ENCODE measurements at places on chromosomes 4 and X.

DNA sequence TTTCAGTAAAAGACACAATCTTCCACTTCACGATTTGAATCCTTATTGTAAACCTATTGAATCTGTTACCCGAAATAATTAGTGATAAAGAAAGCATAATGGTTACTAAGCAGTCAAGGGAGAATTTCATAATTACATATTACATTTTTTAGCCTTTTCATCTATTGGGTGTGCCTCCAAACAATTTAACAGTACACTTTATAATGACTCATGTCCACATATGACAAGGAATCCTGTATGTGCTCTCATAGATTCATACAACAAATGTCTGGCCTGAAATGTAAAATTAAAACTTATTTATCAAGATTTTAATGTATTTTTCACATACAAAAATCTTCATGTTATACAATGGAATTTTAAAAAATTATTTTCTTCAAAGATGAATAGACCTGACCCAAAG, 39.4 kb downstream of the PPP3CA start:
- DNase-seq: no peak

DNA sequence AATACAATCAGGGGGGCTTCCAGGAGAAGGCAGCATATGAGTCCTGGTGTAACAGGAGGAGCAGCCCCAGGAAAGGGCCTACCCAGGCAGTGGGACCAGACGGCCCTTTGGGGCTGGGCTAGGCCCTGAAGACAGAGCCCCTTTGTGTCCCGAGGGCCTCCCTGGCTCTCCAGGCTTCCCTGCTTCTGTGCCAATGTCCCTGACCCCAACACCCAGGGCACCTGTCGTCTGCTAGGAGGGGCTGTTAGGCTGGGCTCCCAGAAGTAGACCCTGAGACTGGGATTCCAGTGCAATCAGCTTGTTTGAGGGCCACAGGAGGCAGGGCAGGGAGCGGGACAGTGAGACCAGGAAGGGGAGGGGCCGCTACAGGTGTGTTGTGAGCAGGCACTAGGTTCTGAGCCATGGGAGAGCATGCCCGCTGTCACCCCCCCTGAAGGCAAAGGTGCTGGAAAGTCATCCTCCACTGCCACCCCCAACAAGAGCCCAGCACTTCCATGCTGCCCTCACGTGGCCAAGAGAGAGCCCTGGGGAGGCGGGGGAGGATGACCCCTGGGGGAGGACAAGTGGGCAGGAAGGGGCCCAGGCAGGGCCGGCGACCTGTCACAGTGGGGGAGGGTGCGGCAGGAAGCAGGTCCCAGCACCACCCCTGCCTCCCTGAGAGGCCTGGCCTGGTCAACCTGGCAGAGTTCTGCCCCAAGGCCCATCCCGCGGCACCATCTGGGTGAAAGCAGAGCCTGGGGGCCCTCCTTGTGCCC, 64.8 kb downstream of the ADRA2C start:
- DNase-seq: no peak

DNA sequence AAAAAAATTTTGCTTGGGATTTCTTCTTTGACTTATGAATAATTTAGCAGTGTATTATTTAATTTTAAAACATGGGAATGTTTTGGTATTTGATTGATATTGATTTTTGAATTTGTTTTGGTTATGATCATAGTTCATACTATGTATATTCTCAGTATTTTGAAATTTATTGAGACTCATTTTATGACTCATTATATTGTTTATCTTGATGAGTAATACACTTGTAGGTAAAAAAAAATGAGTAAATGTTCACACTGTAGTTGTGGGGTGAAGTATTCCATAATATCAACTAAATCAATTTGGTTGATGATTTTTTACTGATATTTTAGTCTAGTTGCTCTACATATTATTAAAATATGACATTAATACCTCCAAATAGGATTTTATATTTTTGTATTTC, 1142.2 kb downstream of the ADGRL3 start:
- DNase-seq: no peak

- no peak for DNase-seq
These were observed 21.3 kb upstream of the ADRA2C start for GRCh38 chr4:3744901-3745300.

DNA sequence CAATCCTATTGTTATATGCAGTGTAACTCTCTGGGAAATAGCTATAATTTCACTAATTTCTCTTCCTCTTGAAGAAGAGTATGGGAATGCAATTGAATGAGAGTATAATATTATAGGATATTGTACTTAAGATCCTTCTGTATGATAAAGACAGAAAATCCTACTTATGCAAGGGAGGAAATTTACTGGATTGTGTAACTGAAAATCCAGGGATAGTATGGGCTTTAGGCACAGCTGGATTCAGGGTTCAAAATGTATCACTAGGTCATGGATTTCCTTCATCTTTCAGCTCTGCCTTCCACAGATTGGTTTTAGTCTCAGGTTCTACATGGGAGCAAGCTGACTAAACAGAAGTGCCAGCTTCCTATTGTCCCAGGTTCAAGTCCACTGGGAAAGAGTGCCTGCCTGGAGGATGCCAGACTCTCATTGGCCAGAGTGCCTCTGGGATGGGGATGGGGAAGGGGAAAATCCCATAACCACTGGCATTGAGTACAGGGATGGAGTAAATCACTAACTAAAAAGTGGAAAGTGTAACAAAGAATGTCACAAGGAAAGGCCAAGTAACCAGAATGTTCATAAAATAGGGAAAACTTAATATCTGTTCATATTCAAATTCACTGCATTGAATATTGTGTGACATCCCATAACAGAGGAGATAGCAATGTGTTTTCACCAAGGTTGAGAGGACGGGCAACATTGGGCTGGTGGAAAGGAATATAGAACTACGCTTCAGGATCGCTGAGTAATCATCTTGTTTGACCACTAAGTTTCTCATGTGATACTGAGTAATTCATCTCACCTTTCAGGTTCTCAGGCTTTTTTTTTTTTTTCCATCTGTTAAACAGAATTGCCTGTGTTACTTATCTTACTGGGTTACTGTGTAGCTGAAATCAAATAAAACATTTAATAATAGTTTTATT, 75.7 kb downstream of the ANXA3 start:
- no peak for DNase-seq

- DNase-seq: no peak
These were observed 303.5 kb upstream of the HS3ST1 start for GRCh38 chr4:11732155-11732554.

- DNase-seq: no peak
These were observed 126.6 kb upstream of the NDST3 start for GRCh38 chr4:117907646-117908045.

DNA sequence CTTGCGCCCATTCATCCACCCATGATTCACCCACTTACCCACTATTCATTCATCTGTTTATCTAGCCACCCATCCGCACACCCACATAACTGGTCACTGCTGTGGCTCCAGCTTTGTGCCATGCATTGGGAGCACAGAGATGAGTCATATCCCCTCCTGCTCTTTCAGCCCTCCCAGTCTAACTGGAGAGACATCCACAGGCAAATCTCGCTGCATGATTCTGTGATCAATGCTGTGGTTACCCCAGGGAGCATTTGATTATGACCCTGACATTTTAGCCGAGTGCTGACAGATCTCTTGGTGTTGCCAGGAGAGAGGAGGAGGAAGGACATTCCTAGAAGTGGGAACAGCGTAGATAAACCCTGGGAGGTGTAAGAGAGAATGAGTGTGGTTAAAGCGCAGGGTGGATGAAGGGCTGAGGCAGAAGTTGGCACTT, 10.4 kb upstream of the PORCN start:
- no peak for DNase-seq

DNA sequence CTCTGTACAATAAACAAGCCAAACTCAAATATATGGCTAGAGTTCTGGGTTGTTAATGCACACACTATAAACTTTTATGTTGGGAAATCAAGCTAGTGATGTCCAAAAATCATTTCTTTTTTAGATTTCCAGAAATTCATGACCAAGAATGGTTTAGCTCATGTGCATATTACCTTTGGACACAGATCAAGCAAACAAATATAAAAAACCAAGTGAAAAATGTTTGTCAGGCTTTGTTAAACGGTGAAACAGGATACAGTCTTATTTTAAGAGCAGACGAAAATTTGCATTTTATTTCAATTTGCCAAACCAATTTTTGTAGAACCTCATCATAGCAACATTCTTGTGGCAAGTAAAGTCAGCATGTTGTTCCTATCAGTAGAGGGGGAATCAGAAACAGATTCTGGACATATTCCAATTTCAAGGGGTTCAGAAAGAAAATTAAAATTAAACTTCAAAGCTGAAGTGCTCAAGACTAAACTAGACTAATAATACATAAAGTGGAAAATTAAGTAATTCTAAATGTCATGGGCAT, 413.6 kb downstream of the TRIML1 start:
- no peak for DNase-seq

GRCh38 chrX:52424656-52425055, 55.8 kb downstream of the XAGE2 start:
- DNase-seq: no peak

GRCh38 chr4:42554072-42554471, 102.8 kb downstream of the ATP8A1 start:
- DNase-seq: no peak

DNA sequence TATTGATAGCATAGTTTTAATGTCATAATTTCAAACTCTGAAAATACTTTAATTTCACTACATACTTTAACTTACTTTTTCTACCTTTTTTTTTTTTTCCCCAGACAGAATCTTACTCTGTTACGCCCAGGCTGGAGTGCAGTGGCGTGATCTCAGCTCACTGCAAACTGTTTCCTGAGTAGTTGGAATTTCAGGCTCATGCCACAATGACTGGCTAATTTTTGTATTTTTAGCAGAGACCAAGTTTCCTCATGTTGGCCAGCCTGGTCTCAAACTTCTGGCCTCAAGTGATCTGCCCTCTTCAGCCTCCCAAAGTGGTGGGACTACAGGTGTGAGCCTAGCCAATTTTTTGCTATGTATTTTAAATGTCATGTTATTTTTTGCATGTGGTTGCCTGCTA, 741.6 kb downstream of the TRAM1L1 start:
- DNase-seq: no peak

DNA sequence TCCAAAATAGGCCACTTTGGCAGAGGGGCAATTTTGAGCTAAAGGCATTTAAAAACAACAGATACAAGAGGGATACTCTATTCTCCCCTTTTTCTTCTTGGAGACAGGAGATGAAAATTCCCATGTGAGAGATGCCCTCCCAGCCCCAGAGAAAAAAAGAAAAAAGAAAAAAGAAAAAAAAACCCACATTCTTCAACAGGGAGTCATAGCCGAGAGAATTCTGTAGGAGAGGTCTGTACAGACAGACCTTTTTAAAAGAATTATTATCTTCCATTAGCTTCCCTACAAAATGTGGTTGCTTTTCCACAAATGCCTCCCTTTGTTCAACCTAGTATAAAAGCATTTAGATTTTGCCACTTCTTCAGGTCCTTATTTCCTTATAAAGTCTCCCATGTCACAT, 89.9 kb downstream of the SPCS3 start:
- DNase-seq: no peak

DNA sequence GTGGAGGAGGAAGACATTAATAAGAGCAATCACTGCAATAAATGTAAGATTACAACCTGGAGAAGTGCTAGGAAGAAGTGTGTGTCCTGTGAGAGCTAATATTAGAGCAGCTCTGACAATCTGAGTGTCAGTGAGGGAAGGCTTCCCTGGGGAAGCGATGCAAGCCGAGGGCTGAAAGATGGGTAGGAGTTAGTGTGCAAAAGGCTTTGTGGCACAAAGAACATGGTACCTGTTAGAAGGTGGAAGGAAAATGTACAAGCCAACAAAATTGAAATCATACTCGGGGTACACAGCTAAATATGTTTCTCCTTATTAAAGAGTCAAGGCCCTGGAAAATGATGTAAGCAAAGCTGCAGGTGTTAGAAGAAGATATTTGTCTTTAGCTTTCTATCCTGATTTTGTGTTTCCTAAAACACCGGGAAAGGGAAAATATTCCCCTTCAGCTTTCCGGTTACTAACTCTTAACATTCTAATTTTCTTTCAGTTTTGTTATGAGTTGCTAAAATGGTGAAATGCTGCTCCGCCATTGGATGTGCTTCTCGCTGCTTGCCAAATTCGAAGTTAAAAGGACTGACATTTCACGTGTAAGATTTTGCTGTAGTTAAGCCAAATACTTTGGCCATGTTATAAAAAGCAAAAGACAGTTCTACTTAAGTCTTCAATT, 808 bp downstream of the THAP6 start:
- DNase-seq: no peak

- DNase-seq: peak; percentile 97
These were observed 485 bp upstream of the CCNG2 start for GRCh38 chr4:77156533-77156911.

DNA sequence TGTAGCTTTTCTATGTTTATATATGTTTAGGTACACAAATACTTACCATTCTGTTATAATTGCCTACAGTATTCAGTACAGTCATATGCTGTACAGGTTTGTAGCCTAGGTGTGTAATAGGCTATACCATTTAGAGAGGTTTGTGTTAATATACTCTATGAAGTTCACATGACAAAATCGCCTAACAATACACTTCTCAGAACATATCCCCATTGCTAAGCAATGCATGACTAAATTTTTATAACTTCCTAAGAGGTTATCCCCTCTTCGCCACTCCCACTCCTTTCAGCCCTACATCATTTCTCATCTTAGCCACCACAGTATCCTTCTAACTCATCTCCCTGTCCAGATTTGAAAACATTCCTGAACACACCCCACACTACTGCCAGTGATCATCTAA, 83.7 kb upstream of the ZCCHC13 start:
- DNase-seq: no peak

- no peak for DNase-seq
These were observed 172.7 kb upstream of the LNX1 start for GRCh38 chr4:53763813-53764597.

GRCh38 chrX:15721911-15722310, 16.2 kb upstream of the CA5B start:
- no peak for DNase-seq

GRCh38 chr4:4948370-4948769, 70.9 kb downstream of the CYTL1 start:
- DNase-seq: no peak

- DNase-seq: no peak
These were observed 19.5 kb downstream of the UTP14A start for GRCh38 chrX:129925305-129926092.
